ENCODE measurements at places on chromosomes 13 and 19.

DNA sequence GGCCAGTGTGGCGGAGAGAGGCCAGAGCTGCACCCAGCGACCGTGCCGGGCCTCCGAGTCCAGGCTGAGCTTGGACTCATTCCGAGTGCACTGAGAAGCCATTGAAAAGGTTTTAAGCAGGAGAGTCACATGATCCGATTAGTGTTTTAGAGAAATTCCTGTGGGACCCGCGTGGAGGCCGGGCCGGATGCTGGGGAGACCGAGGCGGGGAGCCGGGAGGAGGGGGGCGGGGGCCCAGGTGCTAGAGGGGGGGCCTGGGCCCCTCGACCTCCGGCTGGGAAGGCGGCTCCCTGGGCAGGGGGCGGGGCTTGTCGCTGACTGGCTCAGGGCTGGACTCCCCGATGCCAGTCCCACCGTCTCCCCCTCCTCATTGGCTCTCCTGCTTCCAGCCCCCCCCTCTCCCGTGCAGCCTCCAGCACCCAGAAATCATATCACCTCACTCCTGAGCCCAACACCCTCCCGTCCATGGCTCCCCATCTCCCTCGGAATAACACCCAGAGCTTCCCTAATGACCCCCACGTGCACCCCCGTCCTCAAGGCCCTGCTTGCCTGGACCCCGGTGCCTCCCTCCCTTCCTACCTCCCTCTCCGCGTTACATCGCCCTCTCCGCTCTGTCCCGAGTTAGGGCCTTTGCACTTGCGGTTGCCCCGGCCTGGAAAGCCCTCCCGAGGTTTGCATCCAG, 5.2 kb upstream of the ZNF579 start:
- DNase-seq = no peak

DNA sequence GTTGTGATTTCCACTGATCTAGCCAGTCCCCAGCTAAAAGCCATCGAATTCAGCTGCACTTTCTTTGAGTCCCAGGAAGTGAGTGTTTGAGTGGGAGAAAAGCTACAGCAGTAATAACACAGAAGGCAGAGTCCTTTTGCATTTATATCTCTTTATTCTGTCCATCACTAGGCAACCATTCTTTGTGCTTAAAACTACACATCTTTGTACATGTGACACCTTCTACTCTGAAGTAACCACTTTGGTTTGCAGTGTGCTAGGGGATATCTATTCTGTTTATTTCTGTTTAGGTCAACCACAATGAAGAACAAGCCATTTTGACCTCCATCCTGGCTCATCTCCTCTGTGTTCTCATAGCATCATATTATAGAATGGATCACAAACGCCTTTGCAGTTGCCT, 226.0 kb upstream of the SERP2 start:
- DNase-seq = no peak

- DNase-seq = no peak
These were observed 99.2 kb downstream of the ZDHHC20 start for GRCh38 chr13:21359855-21360254.

DNA sequence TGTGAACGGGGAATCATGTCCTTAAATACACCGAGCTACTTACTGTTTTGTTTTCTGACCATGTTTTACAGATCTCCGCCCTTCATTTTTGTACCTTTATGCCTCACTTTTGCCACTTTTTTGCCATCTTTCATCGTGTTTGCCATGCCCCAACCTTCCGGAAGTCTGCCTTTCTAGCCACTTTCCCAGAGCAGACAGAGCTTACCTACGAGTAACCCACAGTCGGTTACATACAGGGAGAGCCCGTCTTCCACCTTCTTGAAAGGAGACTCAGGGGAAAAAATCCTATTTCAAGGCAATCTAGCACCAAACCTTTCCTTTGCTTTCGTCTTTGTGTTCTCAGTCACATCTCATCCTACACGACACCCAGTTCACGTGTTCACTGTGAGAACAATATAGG, 26.1 kb downstream of the RFPL4AL1 start:
- no peak for DNase-seq

GRCh38 chr13:101116826-101117225, 299.5 kb downstream of the NALCN start:
- DNase-seq = no peak

DNA sequence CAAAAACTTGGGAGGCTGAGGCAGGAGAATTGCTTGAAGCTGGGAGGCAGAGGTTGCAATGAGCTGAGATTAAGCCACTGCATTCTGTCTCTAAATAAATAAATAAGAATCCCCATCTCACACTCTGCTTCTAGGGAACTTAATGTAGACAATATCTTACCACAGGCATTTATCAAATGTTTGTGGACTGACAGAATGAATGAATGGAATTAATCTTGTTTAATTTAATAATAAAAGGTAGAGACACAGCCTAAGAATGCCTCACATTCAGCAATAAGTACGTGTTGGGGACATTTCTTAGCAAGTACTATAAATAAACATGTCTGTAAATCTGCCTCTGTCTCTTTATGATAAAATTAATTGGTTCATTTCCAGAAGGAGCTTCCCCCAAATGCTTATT, 36.2 kb upstream of the RBM26 start:
- no peak for DNase-seq

DNA sequence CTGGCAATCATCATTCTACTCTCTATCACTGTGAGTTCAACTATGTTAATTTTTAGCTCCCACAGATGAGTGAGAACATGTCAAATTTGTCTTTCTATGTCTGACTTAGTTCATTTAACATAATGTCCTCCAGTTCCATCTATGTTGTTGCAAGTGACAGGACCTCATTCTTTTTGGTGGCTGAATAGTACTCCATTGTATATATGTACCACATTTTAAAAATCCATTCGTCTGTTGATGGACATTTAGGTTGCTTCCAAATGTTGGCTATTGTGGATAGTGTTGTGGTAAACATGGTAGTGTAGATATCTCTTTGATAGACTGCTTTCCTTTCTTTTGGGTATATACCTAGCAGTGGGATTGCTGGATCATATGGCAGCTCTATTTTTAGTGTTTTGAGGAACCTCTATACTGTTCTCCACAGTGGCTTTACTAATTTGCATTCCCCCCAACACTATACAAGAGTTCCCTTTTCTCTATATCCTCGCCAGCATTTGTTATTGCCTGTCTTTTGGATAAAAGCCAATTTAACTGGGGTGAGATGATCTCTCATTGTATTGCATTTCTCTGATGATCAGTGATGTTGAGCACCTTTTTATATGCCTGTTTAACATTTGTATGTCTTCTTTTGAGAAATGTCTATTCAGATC, 124.1 kb downstream of the PCCA start:
- DNase-seq = no peak

DNA sequence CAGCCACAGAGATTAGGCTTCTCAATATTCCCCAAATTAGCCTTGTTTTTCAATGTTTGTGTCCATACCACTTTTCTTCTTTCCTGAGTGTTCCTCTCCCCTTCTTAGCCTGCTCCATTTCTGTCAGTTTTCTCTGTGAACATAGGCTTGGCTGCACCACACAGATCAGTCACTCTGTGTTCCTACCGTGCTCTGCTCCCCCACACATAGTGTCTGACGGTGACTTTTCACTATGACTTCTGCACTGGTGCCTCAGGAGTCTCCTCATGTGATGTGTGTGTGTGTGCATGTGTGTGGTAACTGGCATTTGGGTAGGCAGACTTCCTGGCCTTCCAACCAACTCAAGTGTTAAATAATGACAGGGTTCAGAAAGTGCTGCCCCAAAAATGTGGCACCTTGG, 47.9 kb upstream of the MYCBP2 start:
- DNase-seq = no peak

- no peak for DNase-seq
These were observed 463 bp downstream of the PCSK4 start for GRCh38 chr19:1489463-1490310.

GRCh38 chr13:30292325-30292724, 15.0 kb downstream of the KATNAL1 start:
- DNase-seq = no peak

DNA sequence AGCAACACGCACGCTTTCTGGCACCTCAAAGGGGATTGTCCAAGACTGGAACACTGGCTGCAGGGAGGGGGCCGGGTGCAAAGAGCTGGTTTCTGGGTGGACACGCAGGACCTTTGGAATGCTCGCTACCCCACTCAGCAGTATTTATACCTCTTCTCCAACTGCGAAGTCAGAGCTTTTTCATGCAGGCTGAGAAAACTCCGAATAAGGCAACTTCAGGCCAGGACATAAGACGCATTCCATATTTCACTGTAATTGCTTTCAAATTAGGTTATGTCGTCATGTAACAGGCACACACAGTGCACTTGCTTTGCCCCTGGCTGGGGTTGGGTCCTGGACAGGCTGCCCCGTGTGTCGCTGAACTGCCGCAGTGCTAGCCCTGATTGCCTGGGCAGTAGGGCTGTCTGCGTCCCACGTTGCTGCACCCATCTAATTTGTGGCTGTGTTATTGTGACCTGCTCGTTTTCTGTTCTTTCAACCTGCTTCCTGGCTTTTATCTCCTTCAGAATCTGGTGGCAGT, 44.5 kb downstream of the ACTN4 start:
- peak; percentile 85 for DNase-seq

DNA sequence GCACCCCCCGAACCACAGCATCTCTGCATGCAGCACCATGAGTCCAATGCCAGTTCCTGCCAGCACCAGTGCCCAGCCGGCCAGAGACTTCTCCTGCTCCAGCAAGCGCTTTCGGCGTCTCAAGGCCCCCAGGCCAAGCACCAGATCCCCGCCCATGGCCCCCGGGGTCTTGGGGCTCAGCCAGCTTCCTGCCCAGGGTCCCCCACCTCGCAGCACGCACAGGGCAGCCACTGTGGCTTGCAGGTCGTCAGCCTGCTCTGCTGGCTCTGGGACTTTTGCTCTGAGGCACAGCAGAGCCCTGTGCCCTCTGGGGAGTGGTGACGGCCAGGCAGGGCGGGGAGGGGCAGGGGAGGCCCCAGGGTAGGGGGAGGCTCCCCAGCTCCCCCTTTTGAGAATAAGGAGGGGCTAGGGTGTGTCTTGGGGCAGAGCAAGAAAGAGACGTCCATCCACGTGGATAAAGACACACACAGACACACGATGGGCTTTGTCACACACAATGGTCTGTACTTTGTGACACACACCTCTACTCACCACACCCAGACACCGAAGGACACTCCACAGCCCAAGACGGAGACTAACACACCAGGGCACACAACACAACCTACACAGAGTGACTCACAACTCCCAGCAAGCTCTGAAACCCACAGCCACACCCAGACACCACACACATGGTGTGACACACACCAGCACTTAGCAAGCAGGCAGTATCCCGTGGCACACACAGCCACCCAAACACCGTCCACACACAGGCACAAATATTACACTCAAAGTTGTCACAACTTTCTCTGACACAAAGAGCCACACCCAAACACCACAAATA, at the start of gene KCNN4:
Gene KCNN4 (minus strand): TSS at position 268 of the 820 bp plus-strand sequence. CDS start 112 bp downstream, at position 156.
- no peak for DNase-seq

DNA sequence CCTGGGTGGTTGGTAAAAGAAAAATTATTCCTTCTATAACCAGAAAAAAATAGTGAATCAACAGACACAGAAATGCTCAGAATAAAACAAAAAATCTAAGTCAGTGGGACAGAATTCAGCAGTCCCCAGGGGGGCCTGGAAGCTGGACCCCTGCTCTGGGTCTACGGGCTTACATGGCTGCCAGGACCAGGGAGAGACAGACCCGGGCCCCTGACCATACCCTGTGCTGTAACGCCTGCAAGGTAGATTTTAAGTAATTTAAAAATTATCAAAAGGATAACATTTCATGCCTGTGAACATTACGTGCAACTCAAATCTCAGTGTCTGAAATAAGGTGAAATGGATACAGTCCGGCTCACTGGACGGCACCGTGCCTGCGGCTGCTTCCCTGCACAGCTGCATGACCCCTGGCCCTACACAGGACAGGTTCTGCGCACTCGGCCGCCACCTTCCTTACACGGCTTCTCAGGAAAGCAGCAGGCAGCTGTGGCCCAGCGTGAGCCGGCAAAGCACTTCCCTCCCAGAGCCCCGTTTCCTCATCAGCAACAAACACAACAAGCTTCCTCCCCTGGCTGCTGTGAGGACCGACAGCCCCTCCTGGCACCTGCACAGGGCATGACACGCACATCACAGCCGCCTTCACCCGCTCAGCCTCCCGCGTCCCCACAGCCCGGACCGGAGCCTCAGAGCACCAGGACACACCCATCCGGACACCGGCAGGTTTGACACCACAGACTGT, 22.2 kb downstream of the RASA3 start:
- no peak for DNase-seq

- DNase-seq = no peak
These were observed 56.6 kb downstream of the COL4A1 start for GRCh38 chr13:110250258-110250891.

DNA sequence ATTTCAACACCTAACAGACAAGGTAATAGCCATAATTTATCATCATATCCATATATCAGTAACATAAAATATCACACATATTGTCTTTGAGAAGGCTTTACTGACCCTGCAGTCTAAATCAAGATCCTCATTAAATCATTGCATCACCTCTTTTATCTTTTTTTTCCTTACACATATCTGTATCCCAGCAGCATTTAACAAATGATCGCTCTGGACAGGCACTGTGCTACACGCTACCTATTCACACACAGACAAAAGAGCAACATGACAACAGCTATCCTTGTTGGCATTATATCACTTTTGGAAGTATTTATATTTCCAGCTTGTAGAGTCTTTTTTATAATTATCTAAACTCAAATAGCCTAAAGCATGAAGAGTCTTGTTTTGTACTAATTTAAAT, 73.3 kb upstream of the NBEA start:
- no peak for DNase-seq

DNA sequence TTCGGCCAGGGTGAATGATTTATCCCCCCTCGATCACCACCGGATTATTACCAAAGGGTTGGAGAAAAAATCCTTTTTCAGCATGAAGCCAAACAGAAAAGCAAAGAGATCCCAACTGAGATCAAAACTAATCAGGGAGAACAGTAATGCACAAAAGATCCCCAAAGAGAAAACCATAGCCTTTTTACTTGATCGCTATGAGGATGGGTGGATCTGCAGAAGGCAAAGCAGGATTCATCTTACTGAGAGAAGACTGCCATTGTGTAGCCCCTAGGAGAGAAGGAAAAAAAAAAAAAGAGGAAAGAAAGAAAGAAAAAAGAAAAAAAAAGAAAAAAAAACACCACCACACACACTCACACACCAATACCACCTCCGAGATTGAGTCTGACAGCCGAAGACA, at the start of gene FGF14:
Gene FGF14 (minus strand): TSS at position 283 of the 400 bp plus-strand sequence.
- DNase-seq = no peak

DNA sequence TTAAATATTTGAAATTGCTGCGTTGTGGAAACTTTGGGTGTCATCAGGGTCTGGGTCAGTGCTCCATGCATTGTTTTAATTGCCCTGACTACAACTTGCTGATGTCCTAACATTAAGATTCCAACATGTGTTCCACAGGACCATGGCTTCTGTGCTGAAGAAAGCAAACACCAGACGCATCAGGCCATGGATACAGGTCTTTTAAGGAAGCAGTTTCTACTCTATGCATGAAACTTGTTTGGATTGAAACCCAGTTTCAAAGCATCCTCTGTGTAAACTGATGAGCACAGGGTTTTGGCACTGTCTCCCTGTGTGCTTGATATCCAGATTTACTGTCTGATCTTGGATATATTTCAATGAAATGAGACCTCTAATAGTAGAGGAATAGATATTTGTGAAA, 328.4 kb upstream of the SLC10A2 start:
- no peak for DNase-seq
